ENCODE measurements at places on chromosomes 16 and 17.

DNA sequence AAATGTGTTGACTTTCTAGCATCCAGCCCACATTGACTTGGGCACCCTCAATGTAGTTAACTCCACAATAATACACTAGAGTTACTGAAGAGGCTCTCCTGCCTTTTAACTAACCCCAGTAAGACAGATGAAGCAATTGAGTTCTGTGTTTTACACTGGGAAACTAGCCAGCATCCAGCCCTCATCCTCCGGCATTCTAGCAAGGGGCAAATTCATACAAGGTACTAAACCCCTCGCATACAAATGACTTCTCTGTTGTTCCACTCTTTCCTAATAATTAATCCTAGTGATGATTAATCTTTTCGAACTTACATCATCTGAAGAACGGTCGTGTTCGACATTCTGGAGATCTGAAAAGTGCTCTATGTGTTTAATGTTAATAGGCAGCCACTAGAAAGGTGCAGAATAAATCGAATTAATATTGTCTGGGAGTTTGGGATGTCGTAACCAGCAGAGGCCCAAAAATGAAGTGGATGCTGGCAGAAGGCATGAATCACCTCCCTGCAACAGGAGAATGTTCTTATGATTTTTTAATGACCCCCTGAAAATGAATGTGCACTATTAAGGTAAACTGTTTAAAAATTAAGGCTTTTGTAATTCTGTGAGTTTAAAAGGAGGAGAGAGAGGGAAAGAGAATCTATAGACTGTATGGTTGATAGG lies 249.4 kb downstream of the SNX29 start:
- DNase-seq, result no peak

GRCh38 chr16:75028544-75029135 lies 29.8 kb downstream of the ZNRF1 start:
- DNase-seq, result no peak

- DNase-seq, result no peak
Observed at GRCh38 chr16:82784573-82784968, 157.8 kb downstream of the CDH13 start.

GRCh38 chr17:65228734-65229620 lies 91.8 kb downstream of the RGS9 start:
- no peak for DNase-seq

DNA sequence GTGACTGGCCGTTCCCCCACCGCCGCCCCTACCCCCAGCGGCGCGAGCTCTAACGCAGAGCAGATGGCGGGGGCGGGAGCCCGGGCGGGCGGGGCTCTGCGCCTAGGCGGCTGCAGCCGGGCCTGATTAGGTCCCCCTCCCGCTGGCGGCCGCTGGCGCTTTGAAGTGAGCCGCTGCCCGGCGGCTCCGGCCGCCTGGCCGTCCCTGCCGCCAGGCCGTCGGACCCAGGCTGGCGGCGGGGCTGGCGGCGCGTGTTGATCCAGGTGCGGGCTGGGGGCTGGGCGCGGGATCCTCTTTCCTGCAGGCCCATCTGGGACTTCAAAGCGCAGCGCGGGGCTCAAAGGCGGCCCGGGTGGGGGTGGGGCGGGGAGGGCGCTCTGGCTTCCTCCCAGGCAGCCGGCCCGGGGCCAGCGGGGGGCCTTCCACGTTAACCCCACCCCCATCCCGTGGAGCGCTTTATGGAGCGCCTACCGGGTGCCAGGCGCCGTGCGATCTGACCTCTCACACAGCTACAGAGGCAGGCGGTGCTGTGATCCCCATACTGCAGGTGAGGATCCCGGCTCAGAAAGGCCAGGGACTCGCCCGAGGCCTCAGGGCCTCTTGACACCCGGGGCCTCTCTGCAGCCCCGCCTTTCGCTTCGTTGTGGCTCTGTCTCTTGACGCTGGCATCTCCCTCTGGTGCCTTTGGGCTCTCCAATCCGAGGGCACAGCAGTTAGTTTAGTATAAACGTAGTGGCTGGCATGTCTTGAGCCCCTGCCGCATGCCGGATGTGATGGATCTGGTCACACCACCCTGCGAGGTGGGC lies 80.0 kb upstream of the NKD1 start:
- no peak for DNase-seq

DNA sequence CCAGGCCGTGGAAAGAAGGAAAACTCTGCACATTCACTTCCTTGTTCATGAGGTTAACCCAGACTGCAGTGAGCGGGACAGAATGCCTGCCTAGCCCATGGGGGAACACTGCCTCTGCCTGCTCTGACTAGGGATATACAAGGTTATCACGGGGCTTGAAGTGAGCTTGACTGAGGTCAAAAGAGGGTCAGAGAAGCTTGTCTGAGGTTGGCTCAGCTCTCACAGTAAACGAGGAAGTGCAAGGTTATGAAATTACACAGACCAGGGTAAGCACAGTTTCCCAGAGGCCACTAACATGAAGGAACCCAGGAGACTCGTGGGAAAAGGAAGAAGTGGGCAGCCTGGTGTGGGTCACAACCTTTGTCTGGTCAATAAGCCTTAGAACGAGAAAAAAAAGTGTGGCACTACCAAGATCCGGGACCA lies 28.7 kb downstream of the HIC1 start:
- no peak for DNase-seq

- no peak for DNase-seq
Observed at GRCh38 chr16:19132255-19132654, 18.5 kb downstream of the ITPRIPL2 start.

- no peak for DNase-seq
Observed at GRCh38 chr17:2203818-2204217, 99.8 kb downstream of the SMG6 start.

DNA sequence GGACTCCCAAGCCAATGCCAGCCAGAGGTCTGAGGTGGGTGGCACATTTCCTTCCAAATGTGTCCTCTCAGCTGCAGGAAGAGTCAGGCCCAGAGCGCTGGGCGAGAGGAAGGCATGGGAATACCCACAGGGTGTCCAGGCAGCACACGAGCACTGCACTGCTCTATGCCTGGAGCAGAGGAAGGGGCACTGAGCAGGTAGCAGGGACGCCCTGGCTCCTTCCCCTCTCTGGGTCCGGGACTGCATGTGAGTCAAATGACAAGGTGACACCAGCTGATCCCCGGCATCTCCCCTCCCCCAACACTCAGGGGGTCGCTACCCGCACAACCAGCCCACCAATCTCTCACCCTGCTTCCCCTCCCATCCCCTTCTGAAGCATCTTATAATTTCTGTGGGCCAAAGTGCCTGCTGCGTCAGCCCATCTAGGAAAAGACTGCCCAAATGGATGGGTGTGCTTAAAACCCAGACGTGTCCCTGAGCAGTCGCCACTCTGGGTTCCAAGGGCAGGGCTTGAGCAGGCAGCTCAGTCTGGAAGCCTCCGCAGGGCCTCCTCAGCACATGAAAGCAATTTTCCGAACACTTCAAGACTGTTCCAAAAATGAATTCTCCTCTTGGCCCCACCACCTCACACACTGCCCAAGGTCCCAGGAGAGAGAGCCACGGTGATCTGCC lies 12.0 kb upstream of the BCAR1 start:
- DNase-seq, result no peak

Measured in GM04504 (cell line).